ENCODE measurements at places on chromosomes 3 and 15.

GRCh38 chr3:117820658-117821299 is 1111.2 kb downstream of the TUSC7 start:
- no peak for DNase-seq

- DNase-seq, result peak; percentile 23
These were observed 104.5 kb downstream of the RARB start for GRCh38 chr3:25532431-25533162.

DNA sequence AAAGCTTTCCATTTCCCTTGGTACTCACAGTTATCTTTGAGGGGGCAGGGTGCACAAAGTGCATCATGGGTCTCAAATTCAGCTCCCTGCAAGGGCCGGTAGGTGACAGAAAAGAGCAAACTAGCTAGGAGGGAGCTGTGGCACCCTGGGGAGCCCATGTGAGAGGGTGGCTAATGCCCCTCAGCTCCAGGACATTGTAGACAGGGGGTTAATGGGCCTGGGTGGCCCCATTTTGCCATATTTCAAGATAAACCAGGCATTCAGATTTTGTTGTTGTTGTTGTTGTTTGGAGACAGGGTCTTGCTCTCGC is 3.7 kb upstream of the SLC6A6 start:
- no peak for DNase-seq

- DNase-seq, result peak; percentile 62
These were observed 3.1 kb downstream of the MYLK start for GRCh38 chr3:123880998-123881561.

DNA sequence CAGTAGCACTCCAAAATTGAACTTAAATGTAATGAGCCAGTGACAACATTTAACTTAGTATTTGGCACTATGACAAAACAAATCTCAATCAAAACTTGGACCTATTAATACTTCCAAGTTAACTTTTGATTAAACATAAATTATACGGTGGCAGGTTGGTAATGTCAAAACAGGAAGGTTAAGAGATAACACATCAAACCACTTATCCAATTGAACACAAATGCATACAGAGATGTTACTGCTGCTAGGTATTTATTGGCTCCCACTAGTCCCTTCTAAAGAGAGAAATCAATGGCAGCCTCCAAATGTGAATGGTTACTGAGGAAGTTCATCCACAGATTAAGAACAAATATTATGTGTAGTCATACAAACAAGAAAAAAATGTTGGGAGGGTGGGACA is 1.8 kb downstream of the GSK3B start:
- DNase-seq, result no peak

DNA sequence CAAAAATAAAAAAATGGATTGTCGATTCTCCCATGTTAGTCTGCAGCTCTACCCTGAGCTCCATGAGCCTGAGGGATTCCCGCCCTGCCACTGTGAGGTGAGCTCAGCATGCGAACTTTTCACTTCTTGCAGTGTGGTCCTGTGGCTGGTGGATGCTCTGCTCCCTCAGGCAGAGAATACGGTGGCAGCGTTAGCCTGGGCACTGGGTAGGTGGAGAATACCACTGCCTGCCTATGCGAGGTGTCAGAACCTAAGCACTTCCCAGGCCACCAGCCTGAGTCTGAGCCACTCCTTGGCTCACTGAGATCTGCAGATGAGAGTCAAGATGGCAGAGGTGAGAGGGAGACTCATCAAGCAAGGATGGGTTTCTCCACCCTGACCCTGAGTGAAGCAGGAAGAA is 70.1 kb downstream of the ITGB5 start:
- no peak for DNase-seq

- no peak for DNase-seq
These were observed 17.1 kb downstream of the IQCB1 start for GRCh38 chr3:121817753-121818152.

DNA sequence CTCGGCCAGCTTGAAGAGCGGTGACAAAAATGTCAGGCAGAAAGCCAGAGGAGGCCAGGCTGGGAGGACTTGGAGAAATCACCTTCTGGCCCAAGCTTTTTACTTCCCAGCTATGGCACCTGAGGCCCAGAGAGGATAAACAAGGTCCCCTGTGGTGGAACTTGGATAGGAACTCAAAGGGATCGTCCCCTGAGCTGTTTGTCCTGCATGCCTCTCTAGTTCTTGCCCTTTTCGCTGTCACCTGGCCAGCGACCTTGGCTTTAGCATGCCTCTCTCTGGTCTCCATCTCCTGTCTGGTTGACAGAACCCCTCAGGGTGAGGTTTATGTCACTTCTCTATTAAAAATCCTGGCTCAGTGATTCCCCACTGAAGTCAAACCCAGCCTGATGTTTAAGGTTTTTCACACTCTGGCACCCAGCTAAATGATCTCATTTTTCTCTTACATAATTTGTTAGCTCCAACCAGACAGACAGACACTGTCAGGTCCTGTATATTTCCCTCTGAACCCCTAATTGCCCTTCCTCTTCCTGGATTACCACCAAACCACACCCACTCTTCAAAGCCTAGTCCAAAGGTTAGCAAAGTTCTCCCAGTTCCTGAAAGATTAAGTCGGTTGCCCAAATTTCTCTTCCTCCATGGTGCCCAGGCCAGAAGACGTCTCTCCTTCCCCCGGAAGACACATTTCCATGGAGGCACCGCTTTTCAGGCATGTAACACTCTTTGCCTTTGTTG is 169.1 kb downstream of the FAM43A start:
- DNase-seq, result no peak

GRCh38 chr15:71357321-71357732 is 242.1 kb downstream of the THSD4 start:
- no peak for DNase-seq

GRCh38 chr3:150577855-150578254 is 25.3 kb upstream of the SELENOT start:
- no peak for DNase-seq

DNA sequence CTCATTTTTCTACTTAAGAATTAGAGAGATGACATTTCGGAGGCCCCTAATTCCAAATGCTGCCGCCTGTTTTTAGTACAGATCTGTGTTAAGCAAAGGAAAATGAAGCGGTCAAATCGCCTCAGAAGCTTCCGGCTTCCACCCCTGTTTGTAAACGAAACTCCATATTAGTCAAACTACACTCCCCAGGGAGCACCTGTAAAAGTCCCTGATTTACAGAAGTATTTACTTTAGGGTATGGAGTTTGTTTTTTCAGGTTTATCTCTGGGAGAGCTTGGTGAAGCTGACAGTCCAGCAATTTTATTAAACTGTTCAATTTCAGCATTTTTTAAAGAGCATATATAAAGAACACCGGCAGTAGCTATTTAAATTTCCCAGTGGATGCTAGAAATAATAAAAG is 319.8 kb downstream of the FHIT start:
- DNase-seq, result no peak

GRCh38 chr3:157300094-157300493 is 136.6 kb upstream of the PTX3 start:
- no peak for DNase-seq

DNA sequence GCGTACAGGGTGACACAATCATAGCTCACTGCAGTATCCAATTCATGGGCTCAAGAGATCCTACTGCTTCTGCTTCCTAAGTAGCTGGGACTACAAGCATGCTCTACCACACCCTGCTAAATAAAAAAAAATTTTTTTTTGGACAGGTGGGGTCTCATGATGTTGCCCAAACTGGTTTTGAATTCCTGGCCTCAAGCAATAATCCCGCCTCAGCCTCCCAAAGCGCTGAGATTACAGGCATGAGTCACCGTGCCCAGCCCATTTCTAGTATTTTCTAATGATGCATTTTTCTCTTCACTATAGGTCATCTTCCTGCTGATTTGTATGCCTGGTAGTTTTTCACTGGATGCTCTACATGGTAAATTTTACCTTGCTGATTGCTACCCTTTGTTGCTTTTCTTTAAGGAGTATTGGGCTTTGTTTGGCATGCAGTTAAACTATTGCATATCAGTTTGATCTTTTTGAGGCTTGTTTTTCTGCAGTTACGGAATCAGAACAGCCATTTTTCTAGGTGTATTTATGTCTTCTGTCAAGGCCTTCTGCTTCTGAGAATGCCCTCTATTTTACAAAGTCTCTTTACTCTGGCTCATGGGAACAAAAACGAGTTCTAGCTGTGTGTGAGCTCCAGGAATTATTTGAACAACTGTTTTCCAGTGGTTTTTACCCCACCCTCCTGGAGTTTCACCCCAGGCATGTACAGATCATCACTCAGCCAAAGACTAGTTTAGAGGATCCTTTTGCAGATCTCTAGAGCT is 14.2 kb upstream of the NPTN start:
- peak; percentile 89 for DNase-seq

GRCh38 chr3:119302697-119303551 is 8.7 kb downstream of the ARHGAP31 start:
- no peak for DNase-seq

DNA sequence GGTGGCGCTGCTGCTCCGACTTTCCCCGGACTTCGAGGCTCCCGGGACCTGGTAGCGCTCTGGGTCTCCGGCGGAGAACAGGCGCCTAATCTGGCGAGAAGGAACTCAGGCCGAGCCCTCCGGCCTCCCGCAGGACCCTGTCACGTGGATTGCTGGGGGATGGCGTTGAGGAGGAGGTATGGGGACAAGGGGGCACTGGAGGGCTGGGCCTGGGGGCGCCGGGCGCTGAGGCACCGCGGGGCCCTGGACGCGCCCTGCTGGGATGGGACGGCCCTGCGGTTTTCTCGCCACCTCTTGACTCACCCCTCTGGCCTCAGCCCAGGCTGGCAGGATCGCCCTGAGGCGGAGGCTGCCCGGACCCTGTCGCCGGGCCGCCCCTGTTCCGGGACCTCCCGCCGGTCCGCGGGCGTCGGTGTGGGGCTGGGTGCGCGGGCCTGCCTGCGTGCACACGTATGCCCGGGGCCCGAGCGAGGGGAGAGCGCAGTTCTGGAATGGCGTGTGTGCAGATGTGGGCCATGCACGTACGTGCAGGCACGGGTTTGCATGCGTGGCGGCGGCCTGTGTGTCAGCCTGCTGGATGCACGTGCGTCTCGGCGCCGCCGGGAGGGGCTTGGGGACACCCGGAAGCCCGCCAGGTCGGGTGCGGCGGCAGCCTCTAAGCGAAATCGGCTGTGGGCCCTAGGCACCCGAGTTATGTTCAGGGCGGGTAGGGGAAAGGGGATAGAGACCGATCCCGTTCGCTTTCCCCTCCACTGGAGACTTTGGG is 752 bp downstream of the C15orf39 start:
- DNase-seq, result peak; percentile 62

DNA sequence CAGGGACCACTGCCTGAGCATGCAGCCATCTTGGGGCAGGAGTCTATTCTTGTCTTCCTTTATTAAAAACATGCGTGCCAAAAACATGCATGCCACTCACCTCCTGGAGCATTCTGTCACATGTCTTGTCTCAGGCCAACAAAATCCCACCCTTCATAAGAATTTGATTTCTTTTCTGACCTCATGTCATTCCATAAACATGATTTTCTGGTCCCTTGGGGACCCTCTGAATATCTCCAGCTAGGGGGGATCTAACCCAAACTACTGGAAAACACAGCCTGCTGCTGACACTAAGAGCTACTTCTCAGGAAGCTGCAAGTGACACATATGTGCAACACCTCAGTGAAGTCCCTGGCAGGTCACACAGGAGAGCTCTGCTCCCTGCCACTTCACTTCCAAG is 26.8 kb upstream of the NOX5 start:
- no peak for DNase-seq

- DNase-seq, result no peak
These were observed 234.1 kb downstream of the RORA start for GRCh38 chr15:60994963-60995475.

DNA sequence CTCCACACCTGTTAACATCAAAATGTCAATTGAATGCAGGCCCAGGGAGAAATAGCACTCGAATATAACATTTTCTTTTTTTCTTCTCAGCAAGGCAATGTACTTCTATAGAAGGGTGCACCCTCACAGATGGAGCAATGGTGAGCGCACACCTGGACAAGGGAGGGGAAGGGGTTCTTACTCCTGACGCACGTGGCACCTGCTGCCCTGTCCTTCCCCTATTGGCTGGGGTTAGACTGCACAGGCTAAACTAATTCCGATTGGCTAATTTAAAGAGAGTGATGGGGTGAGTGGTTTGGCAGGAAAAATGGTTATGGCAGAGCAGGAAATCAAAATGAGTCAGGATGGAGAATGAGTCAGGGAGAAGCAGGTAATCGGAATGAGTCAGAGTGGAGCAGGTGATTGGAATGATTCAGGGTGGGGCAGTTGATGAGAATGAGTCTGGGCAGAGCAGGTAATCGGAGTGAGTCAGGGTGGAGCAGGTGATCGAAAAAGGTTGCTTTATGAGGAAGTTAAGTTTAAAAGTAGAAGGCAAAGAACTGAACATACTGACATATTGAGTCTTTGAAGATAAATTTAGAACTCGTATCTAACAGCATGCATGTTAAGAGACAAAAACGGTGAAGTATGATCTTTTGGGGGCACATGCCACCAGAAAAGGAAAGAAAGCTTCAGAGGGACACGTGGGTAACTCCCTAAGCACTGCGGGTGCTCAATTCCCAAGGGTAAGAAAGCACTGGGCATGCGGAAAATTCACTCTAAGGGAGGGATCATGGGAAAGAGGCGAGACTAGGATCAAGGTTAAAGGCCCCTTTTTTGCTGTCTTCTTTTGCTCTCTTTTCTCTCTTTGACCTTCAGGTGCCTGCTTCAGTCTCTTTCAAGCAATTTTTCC is 72.9 kb upstream of the GALNT15 start:
- peak; percentile 68 for DNase-seq

- peak; percentile 17 for DNase-seq
These were observed 48.7 kb upstream of the MDFIC2 start for GRCh38 chr3:70360979-70361760.

GRCh38 chr3:87260270-87260669 is 16.1 kb downstream of the POU1F1 start:
- DNase-seq, result peak; percentile 30

GRCh38 chr15:71970435-71970834 is 147.5 kb downstream of the MYO9A start:
- peak; percentile 66 for DNase-seq

DNA sequence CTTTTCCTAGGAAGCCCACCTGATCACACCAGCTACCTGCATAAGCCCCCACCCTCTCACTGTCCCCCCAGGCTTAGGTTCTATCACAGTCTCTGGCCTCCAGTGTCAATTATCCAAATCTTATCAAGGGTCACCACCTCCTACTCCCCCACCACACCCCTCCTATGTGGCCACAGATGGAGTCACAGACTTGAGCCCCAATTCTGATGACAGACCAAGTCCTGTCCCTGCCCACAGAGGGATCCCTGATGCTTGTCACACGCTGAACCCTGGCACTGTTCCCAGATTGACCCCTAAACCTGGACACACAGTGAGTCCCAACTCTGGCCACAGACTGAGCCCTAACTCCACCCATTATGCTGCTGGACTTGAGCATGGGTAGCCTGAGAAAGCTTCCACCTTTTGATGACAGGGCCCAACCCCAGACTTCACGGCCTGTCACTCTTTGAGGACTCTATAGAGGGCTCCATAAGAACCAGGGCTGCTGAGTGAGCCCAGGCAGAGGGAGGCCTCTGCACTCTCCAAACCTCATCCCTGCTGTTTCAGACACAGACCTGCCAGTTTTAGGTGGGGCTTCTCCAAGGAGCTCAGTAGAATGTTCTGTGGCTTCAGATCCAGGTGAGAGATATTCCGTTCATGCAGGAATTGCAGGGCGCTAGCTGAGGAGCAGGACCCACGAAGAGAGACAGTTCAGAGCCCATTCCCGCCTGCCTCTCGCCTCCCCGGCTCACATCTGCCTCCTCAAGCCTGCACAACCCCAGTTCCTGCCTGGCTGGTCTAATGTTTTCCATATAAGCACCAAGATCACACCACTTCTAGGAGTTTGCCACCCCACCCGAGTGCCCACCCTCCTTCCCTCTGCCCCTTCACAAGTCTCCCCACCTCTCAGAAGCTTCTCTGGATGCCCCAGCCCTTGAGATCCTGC is 1.8 kb downstream of the ULK3 start:
- no peak for DNase-seq

GRCh38 chr15:80783260-80783659 is 4.1 kb downstream of the CEMIP start:
- DNase-seq, result peak; percentile 35
